Effector CD8-positive, alpha-beta T cell (primary cell): ENCODE measurements at places on chromosomes 16 and 17.

DNA sequence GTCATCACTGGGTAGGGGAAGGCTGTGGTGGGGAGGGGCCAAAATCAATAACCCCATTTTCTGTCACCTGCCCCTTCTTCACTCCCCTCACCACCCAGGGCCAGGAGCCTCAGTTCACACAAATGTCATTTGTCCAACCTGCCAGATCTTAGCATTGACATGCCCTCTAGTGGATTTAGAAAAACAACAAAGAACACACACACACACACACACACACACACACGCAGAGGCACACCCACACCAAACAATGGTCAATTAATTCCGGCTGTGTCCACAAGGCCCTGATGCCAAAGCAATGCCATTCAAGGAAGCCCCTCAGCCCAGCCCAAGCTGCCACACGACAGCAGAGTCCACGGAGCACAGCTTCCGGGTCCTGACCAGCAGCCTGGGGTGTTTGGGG lies 68.4 kb downstream of the NOG start:
- no peak for DNase-seq

- no peak for DNase-seq
Observed at GRCh38 chr17:2880050-2880449, 83.8 kb downstream of the RAP1GAP2 start.

DNA sequence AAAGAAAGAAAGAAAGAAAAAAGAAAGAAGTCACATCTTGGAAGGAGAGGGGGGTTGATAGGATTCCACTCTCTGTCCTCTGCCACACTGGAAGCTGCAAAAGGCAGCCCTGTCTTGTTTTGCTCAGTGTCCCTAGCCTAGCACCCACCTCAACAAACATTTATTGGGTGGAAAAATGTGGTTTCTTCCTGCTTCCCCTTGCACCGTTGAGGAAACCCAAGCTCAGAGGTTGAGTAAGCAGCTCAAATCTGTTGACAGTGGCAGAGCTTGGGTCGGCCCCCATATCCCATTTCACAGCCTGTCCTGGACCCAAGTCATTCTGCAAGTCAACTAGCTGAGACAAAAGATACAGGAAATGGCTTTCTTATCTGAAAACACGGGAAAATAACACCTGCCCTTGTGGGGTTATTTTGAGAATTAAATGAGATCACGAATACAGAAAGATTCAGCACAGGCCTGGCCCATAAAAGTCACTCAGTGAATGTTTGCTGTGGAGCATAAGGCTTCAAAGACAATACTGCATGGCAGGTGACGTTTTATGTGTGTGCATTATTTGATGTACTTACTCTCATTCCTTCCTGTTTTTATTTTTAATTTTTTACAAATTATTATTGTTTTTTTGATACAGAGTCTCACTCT lies 63.6 kb downstream of the SCNN1B start:
- DNase-seq, result no peak

DNA sequence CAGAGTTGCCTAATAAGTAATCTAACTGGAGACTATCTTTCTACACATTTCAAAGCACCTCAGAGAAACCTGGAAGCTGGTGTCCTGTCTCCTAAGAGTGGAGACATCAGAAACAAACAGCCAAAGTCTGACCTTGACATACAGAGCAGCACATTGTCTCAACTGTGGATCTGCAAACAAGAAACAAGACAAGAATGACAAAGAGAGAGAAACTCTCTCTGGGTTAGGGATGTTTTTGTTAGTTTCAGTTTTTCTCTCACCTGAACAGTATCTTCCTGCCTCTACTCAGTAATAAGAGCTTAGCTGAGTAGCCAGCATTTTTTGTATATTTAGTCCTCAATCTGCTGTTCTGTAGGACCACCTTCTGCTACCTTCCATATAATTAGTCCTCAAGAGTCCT lies 8.9 kb downstream of the ZNF597 start:
- no peak for DNase-seq

- no peak for DNase-seq
Observed at GRCh38 chr17:28875848-28876550, 21.2 kb downstream of the ERAL1 start.

GRCh38 chr17:45189009-45189408 lies 27.3 kb downstream of the HEXIM2 start:
- no peak for DNase-seq

GRCh38 chr16:31113121-31114120 lies 4.0 kb upstream of the KAT8 start:
- DNase-seq, result no peak

- DNase-seq, result no peak
Observed at GRCh38 chr17:79242393-79242792, 167.8 kb downstream of the ENGASE start.

DNA sequence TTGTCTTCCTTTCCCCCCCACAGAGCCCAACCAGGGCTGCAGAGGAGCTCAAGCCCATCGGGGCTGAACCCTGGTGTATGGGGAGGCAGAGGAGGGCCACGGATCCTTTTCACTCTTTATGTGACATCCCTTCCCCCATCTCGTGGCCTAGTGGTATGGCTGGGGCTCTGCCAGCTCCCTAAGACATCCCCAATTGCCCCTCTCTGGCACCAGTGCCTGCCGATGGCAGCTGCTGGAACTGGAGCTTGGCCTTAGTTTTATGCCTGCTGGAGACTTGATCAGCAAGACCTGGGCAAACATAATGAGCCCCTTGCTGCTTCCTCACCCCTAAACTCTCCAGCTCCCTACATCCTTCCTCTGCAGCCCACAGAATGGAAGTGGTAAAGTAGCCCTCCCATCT lies 8.0 kb upstream of the TOP2A start:
- no peak for DNase-seq

- no peak for DNase-seq
Observed at GRCh38 chr16:77956231-77956630, 66.1 kb upstream of the CLEC3A start.

GRCh38 chr16:79970551-79971236 lies 370.2 kb upstream of the MAF start:
- DNase-seq, result no peak

DNA sequence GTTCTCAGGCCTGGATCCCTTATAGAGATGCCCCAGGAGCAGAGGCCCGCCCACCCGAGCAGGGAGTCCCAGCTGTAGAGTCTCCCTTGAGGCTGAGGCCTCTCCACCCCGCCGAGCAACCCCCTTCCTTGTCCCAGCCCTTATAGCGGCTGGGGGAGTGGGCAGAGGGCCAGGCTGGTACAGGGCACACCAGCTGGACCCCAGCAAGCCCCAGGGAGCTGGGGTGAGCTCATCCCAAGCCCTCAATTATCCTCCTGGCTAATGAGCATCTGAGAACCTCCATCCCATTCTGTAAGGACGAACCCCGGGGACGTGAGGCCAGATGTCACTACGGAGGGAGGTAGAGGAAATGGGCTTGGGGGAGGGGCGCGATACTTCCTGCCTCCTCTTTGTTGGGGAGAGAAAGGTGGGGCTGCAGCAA lies 3.2 kb upstream of the SNN start:
- peak; percentile 25 for DNase-seq

GRCh38 chr17:40361925-40362695 lies 2.4 kb downstream of the GJD3 start:
- no peak for DNase-seq

GRCh38 chr17:8190506-8190905 lies 526 bp upstream of the BORCS6 start:
- DNase-seq, result no peak

- no peak for DNase-seq
Observed at GRCh38 chr16:61323456-61323855, 712.8 kb downstream of the CDH8 start.

DNA sequence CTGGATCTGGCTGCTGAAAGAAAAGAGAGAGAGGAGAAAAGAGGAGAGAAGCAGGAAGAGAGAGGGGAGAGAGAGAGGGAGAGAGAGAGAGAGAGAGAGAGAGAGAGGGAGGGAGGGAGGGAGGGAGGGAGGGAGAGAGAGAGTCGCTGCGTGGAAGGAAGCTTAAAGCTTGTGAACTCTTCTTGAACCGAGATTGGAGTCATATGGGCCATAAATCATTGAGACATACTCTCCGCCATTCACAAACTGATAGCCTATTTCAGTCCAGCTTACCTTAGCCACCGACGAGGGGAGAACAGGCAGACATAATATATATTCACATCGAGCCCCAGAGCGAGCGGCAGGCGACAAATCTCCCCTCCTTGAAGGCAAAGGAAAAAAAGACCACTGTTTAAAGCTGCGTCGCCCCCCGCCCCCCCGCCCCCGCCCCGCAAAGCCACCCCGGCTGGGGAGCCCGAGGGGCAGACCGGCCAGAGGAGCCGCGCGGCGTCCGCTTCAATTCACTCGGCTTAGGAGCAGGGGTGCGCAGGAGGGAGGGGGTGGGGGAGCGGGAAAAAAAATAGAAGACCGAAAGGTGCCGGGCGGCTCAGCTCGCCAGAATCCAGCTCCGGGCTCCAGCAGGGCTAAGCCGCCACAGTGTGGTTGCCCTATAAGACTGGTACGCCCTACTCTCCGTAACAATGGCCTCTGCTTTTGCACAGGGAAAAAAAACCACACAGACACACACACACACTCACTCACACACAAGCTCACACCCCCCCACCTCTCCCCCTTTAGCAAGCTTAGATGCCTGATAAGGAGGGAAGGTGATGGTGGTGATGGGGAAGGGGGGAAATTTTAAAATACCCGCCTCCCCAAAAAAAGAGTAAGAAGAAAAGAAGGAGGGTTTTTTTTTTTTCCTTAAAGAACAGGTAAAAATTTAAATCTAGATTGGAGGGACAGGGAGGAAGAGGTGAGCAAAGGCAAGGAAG lies 10.6 kb upstream of the HOXB2 start:
- DNase-seq, result no peak

DNA sequence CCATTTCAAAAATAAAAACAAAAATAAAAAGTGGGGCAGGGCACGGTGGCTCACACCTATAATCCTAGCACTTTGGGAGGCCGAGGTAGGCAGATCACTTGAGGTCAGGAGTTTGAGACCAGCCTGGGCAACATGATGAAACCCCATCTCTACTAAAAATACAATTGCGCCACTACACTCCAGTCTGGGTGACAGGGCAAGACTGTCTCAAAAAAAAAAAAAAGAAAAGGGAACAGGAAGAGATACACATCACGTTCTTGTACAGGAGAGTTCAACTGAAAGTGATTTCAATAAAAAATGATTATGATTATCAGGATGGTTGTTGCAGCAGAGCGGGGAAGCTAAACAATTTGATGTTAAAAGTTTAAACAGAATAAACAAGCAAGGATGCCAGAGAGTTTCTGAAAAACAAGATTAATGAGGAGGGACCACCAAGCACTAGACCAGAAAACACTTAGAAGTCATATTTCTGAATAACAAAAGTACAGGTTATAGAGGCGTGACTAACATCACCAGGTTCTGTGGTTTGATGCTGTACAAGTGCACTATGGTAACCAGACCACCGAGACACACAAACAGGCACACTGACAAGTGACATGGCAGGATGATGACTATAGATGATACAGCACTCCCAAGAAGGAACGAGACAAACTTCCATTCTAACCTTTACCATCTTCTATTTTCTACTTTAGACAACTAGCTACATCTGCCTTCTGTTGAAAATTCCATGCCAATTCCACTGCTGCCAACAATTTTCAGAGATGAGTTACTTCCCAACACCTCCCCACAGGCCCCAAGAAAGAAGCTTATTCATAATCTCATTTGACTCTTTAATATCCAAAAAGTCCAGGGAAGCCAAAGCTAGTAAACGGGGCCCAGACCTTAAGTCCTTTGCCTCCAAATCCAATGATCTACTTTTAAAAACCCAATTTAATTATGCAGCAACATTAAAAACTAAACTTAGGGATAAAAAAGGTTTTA lies 11.8 kb downstream of the DNAJA2 start:
- no peak for DNase-seq

GRCh38 chr16:9965079-9965478 lies 217.1 kb downstream of the GRIN2A start:
- no peak for DNase-seq

DNA sequence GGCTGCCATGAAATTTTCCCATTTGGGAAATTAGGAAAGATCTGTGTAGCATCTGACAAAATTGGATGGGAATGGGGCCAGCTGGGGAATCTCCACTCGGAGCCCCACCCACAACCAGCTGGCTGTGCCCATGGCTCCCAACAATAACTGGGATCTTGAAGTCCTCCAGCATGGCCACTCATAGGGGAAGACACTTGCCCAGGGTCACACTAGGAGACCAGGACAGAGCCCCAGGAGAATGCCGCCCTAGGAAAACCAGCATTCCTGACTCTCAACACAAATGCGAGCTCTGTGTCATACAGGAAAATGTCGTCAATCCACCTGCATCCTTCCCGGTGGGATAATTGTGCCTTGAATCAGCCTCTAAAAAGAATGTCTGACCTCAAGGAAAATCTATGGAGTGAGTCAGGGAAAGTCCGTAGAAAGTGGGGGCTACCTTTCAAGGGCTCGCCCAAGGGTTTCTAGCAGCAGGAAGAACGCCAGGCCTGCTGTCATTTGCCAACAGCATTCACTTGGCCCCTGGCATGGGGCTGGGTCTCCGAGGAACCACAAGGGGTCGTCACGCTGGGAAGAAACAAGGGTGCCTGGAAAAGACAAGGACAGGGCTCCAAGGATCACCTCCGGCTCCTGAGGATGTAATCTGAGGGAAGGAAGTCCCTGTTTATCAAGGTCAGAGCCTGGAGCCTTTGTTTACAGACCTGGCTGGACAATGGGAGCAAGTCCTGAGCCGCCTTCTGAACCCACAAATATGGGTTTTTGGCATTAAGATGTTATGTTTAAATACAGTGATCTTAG lies 15.9 kb downstream of the CDH5 start:
- no peak for DNase-seq

- DNase-seq, result no peak
Observed at GRCh38 chr16:56823081-56823733, 41.8 kb upstream of the SLC12A3 start.

DNA sequence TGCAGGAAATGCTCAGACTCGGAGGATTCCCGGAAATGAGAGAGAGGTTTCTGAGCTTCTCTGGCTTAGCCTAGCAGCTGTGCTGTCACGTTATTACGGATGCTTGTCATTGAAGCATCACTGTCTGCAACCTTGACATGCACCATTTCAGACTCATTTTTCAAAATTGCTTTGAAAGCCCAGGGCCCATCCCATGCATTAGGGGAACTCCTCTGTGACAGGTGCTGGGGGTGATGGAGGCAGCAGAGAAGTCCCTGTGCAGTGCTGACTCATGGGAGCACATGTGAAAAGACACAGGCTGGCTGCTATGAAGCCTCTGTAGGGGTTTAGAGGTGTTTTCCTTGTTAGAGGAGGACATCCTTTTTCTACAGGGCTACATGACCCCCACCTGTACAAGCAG lies 214.0 kb upstream of the MPHOSPH6 start:
- DNase-seq, result no peak
